NCI-H446 (cell line): ENCODE measurements at places on chromosomes 4 and X.

DNA sequence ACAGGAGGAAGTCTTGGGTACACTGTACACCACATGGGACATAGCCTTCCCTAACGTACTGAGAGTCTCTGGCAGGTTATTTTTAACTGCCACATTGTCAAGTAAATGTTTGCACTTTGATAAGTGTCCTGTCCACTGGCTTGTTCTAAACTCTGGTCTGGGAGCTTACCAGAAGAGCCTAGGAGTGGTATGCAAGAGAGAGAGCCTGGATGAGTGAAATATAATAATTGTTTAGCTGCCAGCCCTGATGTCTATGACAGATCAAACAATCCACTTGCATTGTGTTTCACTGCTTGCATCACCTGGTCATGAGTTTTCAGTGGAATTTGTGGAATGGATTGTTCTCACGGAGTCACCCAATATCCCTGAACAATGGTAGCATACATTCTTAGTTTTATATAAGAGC, 91.6 kb downstream of the SHROOM3 start:
- no peak for DNase-seq

GRCh38 chrX:119512146-119512800, 44.0 kb downstream of the SLC25A5 start:
- peak; percentile 63 for DNase-seq

GRCh38 chrX:29870608-29871007, 344.8 kb upstream of the MAGEB2 start:
- DNase-seq, result no peak

DNA sequence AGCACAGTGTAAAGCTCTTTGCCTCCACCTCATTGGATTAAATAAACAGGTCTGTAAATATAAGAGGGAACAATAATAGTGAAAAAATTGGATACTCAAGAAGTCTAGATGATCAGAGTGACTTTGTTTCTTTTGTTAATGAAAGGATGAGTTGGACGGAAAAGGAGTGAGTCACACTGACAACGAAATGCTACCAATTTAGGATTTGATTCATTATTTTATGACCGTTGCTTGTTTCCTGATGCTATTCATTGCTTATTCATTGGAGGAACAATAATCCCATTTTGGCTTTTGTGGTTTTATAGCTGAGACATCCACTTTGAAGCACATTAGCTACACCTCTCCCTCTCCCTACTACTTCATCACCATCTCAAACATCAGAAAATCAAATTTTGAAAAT, 74.4 kb upstream of the DYNLT3 start:
- DNase-seq, result no peak

DNA sequence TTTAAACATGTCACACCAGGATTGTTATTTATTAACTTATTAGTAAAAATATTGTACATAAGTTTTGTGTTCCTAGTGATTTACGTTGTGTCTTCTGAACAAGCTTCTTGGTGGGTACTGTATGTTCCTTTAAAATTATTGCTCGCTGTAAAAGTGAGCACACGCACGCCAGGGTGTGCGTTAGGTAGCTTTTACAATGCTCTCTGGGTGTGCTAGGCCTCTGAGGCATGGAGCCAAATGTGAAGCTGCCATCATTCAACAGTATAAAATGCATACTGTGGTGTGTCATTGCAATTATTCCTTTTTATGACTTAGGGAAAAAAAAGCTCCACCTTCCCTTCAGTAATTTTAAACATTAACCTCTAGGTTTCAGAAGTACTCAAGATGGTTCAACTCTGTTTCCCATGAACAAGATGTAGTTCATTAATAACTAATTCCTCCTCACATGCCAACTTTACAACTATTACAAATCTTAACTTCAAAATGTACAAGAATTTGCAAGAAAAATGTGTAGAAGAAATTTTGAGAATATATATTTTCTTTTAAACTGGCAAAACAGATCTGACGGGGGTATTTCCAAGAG, 42.4 kb downstream of the ATOH1 start:
- DNase-seq, result no peak

GRCh38 chr4:168541266-168541953, 44.6 kb downstream of the PALLD start:
- DNase-seq, result no peak

GRCh38 chr4:121800638-121800960, 524 bp upstream of the EXOSC9 start:
- DNase-seq, result no peak

GRCh38 chr4:167025670-167026069, 208.6 kb downstream of the SPOCK3 start:
- no peak for DNase-seq

DNA sequence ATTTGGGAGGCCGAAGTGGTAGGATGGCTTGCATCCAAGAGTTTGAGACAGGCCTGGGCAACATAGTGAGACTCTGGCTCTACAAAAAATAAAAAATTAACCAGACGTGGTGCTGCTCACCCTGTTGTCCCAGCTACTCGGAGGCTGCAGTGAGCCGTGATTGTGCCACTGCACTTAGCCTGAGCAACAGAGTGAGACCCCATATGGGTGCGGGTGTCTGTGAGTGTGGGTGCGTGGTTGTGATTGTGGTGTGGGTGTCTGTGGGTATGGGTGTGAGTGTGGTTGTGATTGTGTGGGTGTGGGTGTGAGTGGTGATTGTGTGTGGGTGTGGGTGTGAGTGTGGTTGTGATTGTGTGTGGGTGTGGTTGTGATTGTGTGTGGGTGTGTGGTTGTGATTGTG, 114.6 kb downstream of the UBE2K start:
- DNase-seq, result no peak

- DNase-seq, result no peak
Observed at GRCh38 chrX:68650491-68650890, 3.0 kb downstream of the STARD8 start.

- no peak for DNase-seq
Observed at GRCh38 chr4:111957997-111958396, 187.3 kb upstream of the FAM241A start.

GRCh38 chr4:26842911-26843310, 17.7 kb upstream of the STIM2 start:
- DNase-seq, result no peak

GRCh38 chr4:72846280-72847111, 223.0 kb downstream of the COX18 start:
- DNase-seq, result no peak

DNA sequence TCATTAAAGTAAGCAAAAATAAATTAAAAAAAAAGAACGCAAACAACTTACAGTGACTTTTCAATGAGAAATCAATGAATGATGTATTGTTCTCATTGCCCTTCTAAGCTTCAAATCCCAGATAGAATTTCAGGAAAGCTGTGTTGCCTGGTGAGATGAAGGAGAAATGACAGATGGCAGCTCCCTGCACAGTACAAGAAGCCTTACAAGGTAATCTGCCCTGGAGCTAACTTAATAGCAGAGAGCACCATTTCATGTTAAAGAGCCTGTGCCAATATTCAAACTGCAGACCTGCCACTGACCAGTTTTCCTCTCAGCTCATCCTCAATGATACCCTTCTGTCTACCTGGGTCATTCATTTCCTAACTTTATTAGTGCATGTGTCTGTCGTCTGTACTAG, 54.0 kb downstream of the GC start:
- DNase-seq, result no peak

GRCh38 chrX:155778844-155779553, 102.1 kb upstream of the VAMP7 start:
- no peak for DNase-seq

GRCh38 chrX:15451913-15452312, 41.2 kb downstream of the PIR start:
- DNase-seq, result peak; percentile 64

DNA sequence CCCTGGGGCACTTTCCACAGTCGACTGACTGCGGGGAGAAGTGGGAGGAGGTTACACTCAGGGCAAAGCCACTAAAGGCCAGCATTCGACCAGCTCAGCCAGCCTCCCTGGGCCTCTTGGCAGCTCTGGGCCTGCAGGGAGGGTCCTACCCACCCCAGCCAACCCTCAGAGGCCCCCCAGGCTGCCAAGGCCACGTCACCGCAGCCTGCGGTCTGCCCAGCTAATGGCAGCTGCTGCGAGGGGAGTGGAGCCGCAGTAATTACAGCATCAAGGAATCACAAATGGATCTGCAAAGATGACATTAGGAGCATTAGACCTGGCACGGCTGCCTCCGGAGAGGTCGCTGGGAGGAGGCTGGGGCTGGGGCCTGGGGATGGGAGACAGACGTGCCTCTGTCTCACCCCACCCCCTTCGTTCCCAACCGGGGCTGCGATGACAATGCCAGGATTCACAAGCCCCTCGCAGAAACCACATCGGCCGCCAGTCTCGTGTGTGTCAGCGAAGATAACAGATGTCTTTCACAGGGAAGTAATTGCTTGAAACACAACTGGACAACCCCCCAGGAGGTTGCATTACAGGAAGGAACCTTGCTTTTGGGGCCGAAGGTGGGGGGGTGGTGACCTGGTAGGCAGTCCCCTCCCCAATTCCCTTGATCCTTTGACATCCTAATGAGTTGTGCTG, 367.6 kb downstream of the BCOR start:
- DNase-seq, result peak; percentile 46

- DNase-seq, result no peak
Observed at GRCh38 chr4:10421344-10422055, 35.7 kb downstream of the ZNF518B start.

DNA sequence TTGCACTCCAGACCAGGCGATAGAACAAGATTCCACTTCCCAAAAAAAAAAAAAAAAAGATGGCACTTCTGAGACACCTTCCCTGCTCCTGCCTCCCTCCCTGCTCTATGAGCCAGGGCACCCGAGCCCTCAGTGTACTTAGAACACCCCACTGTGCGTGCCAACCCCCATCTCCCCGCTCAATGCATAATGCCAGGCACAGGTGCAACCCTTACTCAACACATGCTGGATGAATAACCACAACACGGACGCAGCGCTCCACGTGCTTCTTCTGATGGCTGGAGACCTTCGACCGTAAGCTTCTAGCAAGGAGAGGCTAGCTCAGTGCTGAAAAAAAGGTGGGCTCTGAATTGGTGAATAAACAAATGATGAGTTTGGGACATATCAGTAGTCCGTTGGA, 19.9 kb upstream of the IRAK1 start:
- DNase-seq, result no peak

- DNase-seq, result no peak
Observed at GRCh38 chr4:114265342-114265741, 285.9 kb upstream of the ARSJ start.

- peak; percentile 31 for DNase-seq
Observed at GRCh38 chr4:101103381-101104142, 243.8 kb downstream of the PPP3CA start.

DNA sequence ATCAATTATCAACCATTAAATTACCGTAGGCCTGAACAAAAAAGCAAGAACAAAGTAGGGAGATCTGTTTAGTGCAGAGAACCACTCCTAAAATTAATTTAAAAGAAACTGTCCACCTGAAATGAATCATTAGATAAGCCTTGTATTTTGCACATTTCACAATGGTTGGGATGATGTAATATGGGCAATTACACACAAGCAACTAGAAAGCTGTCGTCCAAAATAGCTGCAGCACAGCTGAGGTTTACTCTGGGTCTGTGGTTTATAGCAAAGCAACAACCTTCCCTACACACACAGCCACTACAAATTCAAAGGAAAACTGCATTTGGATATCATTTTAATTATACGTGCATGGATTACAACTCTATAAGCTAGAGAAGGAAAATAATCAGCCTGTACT, 28.5 kb downstream of the PCDH19 start:
- DNase-seq, result no peak

DNA sequence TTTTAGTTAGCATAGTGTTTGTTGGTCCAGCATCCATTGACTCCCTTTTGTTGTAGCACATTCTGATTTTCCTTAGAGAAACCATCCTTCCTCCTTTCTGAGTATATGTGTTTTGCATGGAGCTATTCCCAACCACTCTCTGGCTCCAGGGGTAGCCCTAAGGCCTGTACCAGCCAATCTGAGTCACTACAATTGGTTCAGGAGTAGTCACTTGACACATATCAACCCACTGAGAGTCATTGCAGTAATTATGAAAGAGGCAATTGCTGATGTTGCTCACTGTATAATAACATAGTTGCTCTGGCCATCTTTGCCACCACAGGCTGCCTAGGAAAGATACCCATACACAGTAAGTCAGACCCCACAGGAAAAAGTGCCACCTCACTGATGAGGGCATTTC, 71.2 kb upstream of the GRID2 start:
- no peak for DNase-seq

DNA sequence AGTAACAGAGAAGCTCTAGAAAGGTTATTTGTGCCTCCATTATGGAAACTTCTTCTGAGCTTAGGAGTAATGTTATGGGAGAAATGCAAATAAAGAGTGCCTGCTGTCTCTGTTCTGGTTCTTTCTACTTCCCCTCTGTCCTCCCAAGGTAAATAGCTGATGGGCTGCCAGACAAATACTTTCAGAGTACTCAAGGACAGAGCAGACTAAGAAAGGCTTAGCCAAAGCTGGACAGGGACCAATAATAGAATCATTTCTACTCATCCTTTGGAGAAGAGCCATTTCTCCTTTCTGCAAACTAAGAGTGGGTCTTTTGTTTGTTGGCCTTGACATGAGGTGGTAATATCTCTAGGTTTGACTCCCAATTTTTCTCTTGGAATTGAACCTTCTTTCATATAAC, 136.1 kb downstream of the MID1IP1 start:
- no peak for DNase-seq

GRCh38 chr4:176425035-176425434, 105.3 kb downstream of the SPCS3 start:
- no peak for DNase-seq

GRCh38 chr4:169219440-169219839, 51.3 kb downstream of the SH3RF1 start:
- DNase-seq, result no peak
